ENCODE measurements at places on chromosomes 12 and 14.

DNA sequence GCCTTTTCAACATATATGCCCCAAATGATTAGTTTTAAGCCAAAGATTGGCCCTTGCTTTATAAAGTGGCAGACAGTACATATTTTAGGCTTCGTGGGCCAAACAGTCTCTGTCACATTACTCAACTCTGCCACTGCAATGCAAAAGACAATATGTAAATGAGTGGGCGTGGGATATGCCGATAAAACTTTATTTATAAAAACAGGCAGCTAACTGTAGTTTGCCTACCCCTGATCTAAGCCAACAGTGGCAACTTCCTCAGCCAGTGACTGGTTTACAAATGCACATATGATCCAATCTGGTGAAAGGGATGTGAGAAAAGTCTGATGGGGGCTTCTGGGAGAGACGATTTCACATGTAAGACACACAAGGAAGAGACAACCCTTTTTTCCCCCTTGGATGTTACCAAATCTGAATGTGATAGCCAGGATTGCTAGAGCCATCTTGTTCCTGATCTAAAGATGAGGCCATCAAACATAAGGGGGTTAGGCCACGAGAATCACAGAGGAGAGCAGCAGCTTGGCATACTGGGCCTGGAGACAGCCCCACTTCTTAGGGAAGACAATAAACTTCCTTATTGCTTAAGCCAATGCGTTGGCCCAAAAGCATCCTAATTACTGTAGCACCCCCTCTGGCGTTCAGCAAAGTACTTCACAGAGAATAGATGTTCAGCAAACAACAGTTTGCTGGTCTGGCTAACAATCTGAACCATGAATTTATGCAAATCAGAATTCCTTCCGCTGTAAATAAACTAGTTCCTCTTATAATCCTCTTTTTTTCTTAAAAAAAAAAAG, 75.2 kb upstream of the TMCC3 start:
- DNase-seq: no peak

- DNase-seq: no peak
These were observed 13.9 kb downstream of the ACVRL1 start for GRCh38 chr12:51921017-51921725.

- no peak for DNase-seq
These were observed 14.6 kb upstream of the METAP2 start for GRCh38 chr12:95459310-95459709.

DNA sequence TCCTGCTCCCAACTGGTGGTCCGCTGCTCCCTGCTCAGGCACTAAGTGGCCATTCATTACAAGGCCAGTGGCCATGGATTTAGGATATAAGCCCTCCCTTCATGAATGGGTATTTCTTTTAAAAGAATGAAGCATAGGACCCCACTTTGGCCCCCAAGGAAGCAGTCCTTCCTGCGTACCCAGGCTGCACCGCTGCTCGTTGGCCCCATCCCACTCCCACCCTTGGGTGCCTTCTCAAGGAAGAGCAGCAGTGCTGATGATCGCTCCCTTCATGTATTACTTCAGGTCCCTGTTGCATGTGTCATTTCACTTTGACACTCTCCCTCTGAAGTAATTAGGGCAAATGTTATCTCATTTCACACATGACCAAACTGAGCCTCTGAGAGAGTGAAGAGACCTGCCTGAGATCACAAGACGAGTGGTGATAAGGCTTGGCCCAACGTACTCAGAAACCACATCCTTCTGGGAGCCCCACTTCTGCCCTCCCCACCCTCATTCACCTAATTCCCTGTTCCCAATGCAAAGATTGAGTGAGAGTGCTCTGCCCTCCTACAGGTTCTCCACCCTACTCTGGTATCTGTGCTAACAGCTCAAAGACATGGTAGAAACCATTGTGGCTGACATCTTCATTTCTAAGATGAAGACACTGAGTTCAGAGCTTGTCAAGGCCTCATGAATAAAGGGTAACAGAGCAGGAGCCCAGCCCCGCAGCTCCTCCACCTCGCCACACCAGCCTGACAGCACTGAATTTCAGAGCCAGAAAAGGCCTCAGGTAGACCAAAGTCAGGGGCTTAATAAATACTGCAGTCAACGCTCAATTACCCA, 10.3 kb upstream of the KRT2 start:
- DNase-seq: no peak

DNA sequence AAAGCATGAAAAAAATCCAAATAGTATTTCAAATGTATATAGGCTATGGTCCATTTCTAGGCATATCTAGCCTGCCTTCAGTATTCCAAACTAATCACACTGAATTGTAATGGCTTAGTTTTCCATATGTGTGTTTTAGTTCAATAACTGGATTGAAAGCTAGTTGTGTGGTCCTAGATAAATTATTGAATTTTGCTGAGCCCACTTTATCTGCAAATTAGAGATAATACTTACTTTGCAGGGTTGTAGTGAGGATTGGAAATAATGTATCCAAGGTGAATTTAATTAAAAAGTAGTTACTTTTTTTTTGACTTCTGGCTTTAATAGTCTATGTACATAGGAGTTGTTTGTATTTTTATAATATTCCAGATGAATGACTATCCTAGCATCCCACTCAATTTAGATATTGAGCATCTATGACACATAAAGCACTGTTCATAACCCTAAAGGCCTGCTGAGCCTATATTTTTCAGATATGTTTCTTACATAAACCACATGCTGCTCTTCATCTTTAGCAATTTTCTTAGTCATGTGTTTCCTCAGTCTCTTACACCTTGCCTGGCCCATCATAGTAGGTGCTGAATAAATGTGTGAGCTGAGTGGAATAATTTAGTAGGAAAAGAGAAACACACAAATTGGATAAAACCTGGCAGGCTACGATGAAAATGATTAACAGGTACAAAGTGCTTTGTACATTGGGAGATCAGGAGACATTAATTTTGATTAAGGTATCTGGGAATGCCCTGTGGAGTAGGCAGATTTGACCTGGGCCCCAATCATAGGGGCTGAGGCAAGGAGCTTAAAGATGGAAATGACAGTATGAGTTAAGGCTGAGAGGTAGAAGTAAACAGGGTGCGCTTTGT, 1.1 kb upstream of the ATP23 start:
- no peak for DNase-seq

DNA sequence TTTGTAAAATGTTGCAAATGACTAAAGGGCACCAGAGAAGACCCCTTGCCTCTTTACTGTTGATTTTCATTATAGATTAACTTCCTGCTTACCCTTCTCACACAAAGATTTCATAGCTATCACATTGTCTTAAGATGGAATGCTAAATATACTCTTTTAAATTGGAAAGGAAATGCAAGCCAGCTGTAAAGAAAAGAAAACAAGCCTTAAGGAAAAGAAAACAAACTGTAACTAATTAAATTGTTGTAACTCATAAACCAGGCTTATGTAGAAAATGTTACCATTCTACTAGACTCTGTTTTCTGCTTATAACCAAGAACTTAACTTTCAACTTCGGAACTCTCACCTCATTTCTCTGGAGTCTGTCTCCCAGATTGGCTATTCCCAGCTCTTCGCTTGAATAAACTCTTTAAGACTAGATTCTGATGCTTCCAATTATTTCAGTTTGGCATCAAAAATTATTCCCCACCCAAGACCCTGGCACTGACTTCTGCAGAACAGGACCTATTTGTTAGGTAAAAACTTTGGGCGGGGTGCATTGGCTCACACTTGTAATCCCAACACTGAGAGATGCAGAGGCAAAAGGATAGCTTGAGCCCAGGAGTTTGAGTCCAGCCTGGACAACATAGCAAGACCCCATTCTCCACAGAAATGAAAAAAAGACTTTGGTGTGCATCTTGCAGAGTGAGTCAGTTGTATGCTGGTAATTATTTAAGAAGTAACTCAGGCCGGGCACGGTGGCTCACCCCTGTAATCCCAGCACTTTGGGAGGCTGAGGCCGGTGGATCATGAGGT, 36.6 kb upstream of the CIT start:
- no peak for DNase-seq

- no peak for DNase-seq
These were observed 661.8 kb downstream of the DIO2 start for GRCh38 chr14:79549515-79549914.

- no peak for DNase-seq
These were observed 9.2 kb upstream of the ALDH2 start for GRCh38 chr12:111757361-111758119.

DNA sequence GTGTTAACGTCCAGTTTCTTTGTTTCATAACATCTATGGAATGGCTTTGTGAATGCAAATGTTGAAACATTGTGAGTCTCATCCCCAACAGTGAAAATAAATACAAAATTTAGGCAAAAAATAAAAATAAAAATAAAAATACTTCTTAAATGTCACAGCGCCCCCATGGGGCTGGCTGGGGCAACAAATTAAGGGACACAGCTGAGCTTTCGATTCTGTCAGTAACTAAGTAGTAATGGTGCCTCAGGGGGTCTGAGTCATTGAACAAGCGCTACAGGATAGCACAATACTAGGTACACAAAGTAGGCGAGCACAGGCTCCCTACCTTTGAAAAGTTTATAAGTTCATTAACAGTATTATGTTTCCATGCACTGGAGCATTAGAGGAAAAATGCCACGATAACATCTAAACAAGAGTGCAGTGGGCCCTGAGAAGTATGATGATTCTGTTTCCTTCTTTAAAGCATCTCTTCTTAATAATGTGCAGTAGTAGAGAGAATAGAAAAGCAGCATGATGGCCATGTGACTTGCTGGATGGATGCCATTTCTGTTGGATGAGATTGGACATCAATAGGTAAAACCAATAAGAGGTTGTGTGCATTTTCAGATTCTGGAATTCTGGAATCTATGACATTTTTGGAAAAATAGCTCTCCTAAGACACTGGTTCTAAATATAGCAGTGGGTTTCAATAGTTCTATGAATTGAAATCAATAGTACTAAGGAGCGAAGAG, 667.2 kb downstream of the DIO2 start:
- DNase-seq: no peak

DNA sequence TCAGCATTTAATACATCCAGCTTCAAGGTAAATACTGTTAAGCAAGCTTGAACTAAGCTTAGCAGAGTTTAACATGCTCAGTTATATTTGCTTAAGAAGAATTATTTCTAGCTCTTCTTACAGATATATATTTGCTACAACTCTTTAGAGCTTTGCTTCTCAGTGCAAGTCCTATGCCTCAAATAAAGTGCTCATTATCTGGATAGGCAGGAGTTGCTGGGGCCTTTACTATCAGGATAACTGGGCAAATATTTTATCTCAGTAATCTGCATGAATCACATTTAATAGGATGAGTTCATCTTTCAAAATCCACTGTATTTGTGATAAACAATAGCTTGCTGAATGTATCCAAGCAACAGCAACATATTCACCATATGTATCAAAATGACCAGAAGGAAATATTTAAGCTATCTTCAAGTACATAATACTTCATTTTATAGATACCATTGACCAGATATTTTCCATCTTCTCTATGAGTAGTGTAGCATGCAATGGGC, 187.6 kb downstream of the NOVA1 start:
- DNase-seq: no peak

All from vagina (tissue), 2 donors.